HCT116 (cell line): ENCODE measurements at places on chromosomes 3 and 15.
A peak's percentile ranks its signal among the peaks of the same experiment; 100 is the strongest.

DNA sequence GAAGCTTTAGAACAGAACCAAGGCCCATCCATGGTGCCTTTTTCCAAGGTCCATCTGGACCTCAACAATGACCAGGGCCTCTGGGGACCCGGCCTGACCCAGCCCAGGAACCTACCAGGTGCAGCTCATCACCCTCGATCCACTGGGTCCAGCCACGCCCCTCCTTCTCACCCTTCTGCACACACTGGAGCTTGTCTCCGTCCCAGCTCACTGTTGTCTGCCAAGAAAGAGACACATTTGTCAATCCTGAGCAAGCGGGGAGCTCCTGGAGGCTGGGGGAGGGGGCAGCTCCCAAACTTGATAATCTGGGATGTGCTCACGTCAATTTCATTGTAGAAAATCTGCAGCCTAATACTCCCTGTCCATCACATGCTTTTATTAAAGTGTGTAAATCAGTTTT lies 21.2 kb downstream of the RBP1 start:
- H3K27me3 ChIP-seq, result no peaks in the 10 kb centered on the region
- no peaks in the 10 kb centered on the region; the same call in 1 of the 2 replicates for H3K4me1 ChIP-seq
- no peak overlapping the region for H3K27ac ChIP-seq
- H3K4me3 ChIP-seq, result no peak overlapping the region
- no peak for DNase-seq

- no peak for DNase-seq
- no peak overlapping the region for H3K27ac ChIP-seq
- H3K36me3 ChIP-seq, result peaks cover 21% of the 10 kb centered on the region
- H3K4me1 ChIP-seq, result no peaks in the 10 kb centered on the region
- no peaks in the 10 kb centered on the region for H3K27me3 ChIP-seq
- H3K4me3 ChIP-seq, result no peak overlapping the region
These were observed 93.1 kb downstream of the DNASE1L3 start for GRCh38 chr3:58117561-58118181.

GRCh38 chr15:47724346-47724745 lies 7.0 kb downstream of the SEMA6D start:
- H3K36me3 ChIP-seq, result no peaks in the 10 kb centered on the region
- no peak overlapping the region for H3K27ac ChIP-seq
- H3K27me3 ChIP-seq, result no peaks in the 10 kb centered on the region
- DNase-seq, result no peak

DNA sequence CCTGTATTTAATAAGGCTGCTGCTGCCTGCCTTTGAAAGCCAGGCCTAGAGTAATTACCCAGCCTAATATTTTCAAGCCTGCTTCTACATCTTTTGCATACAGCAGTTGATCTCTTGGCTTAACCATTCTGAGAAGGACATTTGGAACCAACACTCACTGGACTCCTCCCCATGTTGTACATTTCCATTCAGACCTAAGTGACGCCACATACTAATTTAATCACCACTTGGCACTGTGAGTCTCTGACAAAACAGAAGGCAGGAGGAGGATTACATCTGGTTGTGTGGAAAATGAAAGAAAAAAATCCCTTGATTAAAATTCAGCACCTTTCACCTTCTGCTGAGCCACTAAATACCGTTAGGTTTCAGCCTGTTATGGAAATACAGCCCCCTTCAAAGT lies 102.2 kb upstream of the ARRDC4 start:
- no peak overlapping the region for H3K4me3 ChIP-seq
- H3K4me1 ChIP-seq, result no peaks in the 10 kb centered on the region
- H3K27ac ChIP-seq, result no peak overlapping the region
- H3K27me3 ChIP-seq, result no peaks in the 10 kb centered on the region
- no peak for DNase-seq
- H3K36me3 ChIP-seq, result no peaks in the 10 kb centered on the region

GRCh38 chr3:121974601-121975111 lies 47.4 kb downstream of the ILDR1 start:
- no peak overlapping the region for H3K27ac ChIP-seq
- no peaks in the 10 kb centered on the region for H3K4me1 ChIP-seq
- H3K36me3 ChIP-seq, result no peaks in the 10 kb centered on the region
- no peak for DNase-seq

- H3K36me3 ChIP-seq, result no peaks in the 10 kb centered on the region
- DNase-seq, result no peak
- H3K4me1 ChIP-seq, result no peaks in the 10 kb centered on the region
- no peak overlapping the region for H3K27ac ChIP-seq
- H3K27me3 ChIP-seq, result no peaks in the 10 kb centered on the region
These were observed 37.7 kb upstream of the GK5 start for GRCh38 chr3:142263112-142263511.

GRCh38 chr3:197901626-197902025 lies 48.4 kb upstream of the RPL35A start:
- no peaks in the 10 kb centered on the region for H3K27me3 ChIP-seq
- H3K4me1 ChIP-seq, result no peaks in the 10 kb centered on the region; the same call in 1 of the 2 replicates
- no peak overlapping the region for H3K27ac ChIP-seq
- no peak for DNase-seq
- no peak overlapping the region for H3K4me3 ChIP-seq

GRCh38 chr3:194082743-194083636 lies 53.0 kb upstream of the HES1 start:
- no peaks in the 10 kb centered on the region for H3K36me3 ChIP-seq
- no peak overlapping the region for H3K27ac ChIP-seq
- peaks cover 12% of the 10 kb centered on the region; the same call in 1 of the 2 replicates for H3K27me3 ChIP-seq
- no peak overlapping the region for H3K4me3 ChIP-seq
- no peaks in the 10 kb centered on the region for H3K4me1 ChIP-seq
- no peak for DNase-seq

DNA sequence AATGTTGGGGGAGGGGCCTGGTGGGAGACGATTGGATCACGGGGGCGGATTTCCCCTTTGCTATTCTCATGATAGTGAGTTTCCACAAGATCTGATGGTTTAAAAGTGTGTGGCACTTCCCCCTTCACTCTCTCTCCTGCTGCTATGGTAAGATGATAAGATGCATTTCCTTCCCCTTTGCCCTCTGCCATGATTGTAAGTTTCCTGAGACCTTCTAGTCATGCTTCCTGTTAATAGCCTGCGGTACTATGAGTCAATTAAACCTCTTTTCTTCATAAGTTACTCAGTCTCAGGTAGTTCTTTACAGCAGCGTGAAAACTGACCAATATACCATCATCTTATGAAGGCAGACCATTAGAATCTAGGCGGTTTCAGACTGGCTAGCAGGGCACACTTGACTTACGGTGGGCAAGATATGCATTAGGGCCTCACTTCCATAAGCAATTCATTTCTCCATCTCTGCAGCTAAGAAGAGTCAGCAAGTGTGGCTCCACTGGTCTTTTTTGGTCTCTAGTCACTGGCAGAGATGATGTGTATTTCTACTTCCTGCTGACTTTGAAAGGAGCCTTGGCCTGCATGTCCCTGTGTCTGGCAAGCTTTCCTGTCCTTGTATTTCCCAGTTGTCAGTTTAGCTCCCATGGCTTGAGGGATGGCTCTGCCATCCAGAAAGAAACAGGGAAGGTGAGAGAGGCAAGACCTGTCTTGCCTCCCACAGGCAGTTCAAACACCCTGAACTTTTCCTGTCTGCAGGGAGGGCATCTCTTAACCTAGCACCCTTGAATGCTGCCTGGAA lies 109.0 kb upstream of the ADAMTS9 start:
- no peak for DNase-seq
- no peak overlapping the region for H3K27ac ChIP-seq
- H3K36me3 ChIP-seq, result no peaks in the 10 kb centered on the region
- H3K4me1 ChIP-seq, result no peaks in the 10 kb centered on the region
- no peak overlapping the region for H3K4me3 ChIP-seq
- H3K27me3 ChIP-seq, result peaks cover 2% of the 10 kb centered on the region; the same call in 1 of the 2 replicates

DNA sequence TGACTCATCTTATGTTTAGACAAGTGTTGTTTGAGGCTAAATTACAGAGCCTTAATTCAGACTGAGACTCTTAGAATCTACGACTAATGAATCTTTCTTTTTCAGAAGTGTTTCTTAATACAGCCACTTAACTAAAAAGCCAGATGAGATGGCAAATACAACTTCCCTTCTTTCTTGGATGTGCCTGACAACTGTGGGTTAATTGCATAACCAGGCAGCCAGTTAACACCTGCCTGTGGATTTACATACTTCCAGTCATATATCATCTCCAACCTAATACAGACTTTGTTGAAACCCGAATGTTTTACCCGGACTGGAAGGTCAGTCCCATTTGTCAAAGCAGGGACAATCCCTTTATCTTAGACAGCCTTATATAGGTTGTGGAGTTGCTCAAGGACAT lies 297.6 kb downstream of the VPS13C start:
- peaks cover 20% of the 10 kb centered on the region for H3K27me3 ChIP-seq
- no peaks in the 10 kb centered on the region for H3K4me1 ChIP-seq
- H3K27ac ChIP-seq, result no peak overlapping the region
- DNase-seq, result no peak
- H3K36me3 ChIP-seq, result no peaks in the 10 kb centered on the region
- no peak overlapping the region for H3K4me3 ChIP-seq

DNA sequence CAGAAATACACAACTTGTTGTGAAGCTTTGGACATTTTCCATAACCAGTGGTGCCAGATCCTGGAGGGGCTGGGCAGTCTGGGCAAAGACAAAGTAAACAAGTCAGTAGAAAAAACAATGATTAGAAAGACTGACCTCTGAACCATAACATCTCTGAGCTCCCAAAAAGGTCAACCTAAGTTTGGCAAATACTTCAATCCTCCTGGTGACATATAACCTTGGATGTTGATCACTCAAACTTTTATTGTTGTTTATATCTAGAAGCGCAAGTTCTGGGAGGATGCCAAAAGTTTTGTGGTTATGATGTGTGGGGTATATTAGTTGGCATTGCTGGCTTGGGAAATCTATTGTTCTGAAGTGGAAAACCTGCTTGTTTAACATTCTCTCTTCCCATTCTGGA lies 257.7 kb downstream of the DIPK2A start:
- no peak overlapping the region for H3K4me3 ChIP-seq
- H3K27me3 ChIP-seq, result no peaks in the 10 kb centered on the region
- no peak overlapping the region for H3K27ac ChIP-seq
- H3K36me3 ChIP-seq, result no peaks in the 10 kb centered on the region

DNA sequence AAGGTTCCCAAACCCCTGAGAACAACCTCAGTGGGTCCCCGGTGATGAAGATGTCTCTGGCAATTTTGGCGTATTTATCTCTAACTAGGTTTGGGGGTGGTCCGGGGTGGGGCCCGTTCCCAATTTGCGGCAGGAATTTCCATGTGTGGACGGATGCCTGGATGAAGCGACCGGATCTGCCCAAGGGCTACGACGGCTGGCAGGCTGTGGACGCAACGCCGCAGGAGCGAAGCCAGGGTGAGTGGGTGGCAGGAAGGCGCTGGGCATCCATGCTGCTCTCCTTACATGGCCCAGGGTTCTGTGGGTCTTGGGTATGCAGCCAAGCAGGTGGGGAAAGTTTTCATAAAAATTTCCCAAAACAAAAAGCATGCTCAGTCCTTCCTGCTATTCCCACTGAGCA lies 29.3 kb downstream of the TGM4 start:
- H3K27ac ChIP-seq, result no peak overlapping the region
- DNase-seq, result no peak
- H3K4me1 ChIP-seq, result no peaks in the 10 kb centered on the region; the same call in 1 of the 2 replicates
- H3K4me3 ChIP-seq, result no peak overlapping the region
- H3K27me3 ChIP-seq, result no peaks in the 10 kb centered on the region

- H3K4me3 ChIP-seq, result peak overlapping the region; percentile 64
- no peaks in the 10 kb centered on the region for H3K36me3 ChIP-seq
- no peak for DNase-seq
- H3K27me3 ChIP-seq, result no peaks in the 10 kb centered on the region
- peak overlapping the region; percentile 79 for H3K27ac ChIP-seq
- peaks cover 28% of the 10 kb centered on the region for H3K4me1 ChIP-seq
These were observed 691 bp downstream of the MAP2K1 start for GRCh38 chr15:66387163-66388042.

DNA sequence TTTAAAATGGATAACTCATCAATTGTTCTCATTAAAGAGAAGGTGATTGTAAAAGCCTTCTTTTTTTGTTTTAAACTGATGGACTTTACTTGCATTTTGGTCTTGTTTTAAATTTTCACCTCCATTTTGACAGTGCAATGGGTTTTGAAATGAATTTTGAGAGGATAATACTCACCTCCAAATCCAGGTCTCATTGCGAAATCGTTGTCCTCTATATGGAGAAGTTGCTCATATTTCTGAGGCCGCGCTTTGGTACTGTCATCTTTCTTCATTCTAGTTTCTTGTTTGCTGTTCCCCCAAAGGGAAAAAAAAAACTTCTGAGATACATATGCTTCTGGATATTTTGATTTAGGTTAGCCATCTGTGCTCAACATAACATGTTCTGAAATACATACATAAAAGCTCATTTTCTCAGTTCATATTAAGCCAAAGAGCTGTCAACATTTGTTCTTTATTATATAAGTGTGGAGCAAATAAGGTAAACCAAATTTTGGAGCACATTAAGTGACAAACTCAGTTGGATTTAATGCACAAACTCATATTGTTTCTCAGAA lies 9.6 kb downstream of the GABRR3 start:
- no peaks in the 10 kb centered on the region for H3K4me1 ChIP-seq
- no peak overlapping the region for H3K27ac ChIP-seq
- H3K27me3 ChIP-seq, result no peaks in the 10 kb centered on the region
- H3K36me3 ChIP-seq, result no peaks in the 10 kb centered on the region
- H3K4me3 ChIP-seq, result no peak overlapping the region

- H3K4me3 ChIP-seq, result no peak overlapping the region
- no peak overlapping the region for H3K27ac ChIP-seq
- DNase-seq, result no peak
- H3K27me3 ChIP-seq, result no peaks in the 10 kb centered on the region
- H3K36me3 ChIP-seq, result peaks cover 20% of the 10 kb centered on the region; the same call in 1 of the 2 replicates
These were observed 28.1 kb downstream of the SMAD3 start for GRCh38 chr15:67093504-67093862.

- H3K4me1 ChIP-seq, result no peaks in the 10 kb centered on the region
- peaks cover 41% of the 10 kb centered on the region; the same call in 1 of the 2 replicates for H3K27me3 ChIP-seq
- no peak overlapping the region for H3K27ac ChIP-seq
- no peak for DNase-seq
- no peak overlapping the region for H3K4me3 ChIP-seq
These were observed 43.0 kb upstream of the KY start for GRCh38 chr3:134693804-134694203.

DNA sequence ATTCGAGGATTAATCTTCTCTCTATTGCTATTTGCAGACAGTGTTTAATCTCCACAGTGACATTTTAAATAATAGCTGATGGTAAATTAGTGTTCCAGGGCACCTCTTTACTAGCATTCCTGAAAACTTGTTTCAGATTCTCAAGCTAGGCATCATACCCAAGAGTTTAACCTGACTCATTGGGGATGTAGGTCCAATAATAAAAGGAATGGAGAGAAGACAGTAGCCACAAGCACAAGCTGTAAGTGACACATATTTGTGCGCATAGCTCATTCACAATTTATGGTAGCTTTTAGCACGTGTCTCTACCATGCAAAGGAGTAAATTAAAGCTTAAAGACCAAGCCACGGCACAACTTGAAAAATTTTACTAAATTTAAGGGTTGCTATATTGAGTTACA lies 171.3 kb upstream of the FAM3D start:
- H3K27ac ChIP-seq, result no peak overlapping the region
- no peak for DNase-seq
- H3K27me3 ChIP-seq, result no peaks in the 10 kb centered on the region
- H3K4me1 ChIP-seq, result no peaks in the 10 kb centered on the region
- no peak overlapping the region for H3K4me3 ChIP-seq

GRCh38 chr3:168511428-168512014 lies 415.8 kb upstream of the GOLIM4 start:
- peaks cover 4% of the 10 kb centered on the region for H3K27me3 ChIP-seq
- no peak overlapping the region for H3K27ac ChIP-seq
- H3K36me3 ChIP-seq, result no peaks in the 10 kb centered on the region
- H3K4me3 ChIP-seq, result no peak overlapping the region

GRCh38 chr3:194284351-194284750 lies 66.8 kb downstream of the CPN2 start:
- H3K4me3 ChIP-seq, result no peak overlapping the region
- no peaks in the 10 kb centered on the region for H3K27me3 ChIP-seq
- no peak overlapping the region for H3K27ac ChIP-seq
- no peaks in the 10 kb centered on the region for H3K36me3 ChIP-seq
- no peaks in the 10 kb centered on the region; the same call in 1 of the 2 replicates for H3K4me1 ChIP-seq
- DNase-seq, result no peak
